ENCODE measurements at places on chromosomes 1 and 21.

DNA sequence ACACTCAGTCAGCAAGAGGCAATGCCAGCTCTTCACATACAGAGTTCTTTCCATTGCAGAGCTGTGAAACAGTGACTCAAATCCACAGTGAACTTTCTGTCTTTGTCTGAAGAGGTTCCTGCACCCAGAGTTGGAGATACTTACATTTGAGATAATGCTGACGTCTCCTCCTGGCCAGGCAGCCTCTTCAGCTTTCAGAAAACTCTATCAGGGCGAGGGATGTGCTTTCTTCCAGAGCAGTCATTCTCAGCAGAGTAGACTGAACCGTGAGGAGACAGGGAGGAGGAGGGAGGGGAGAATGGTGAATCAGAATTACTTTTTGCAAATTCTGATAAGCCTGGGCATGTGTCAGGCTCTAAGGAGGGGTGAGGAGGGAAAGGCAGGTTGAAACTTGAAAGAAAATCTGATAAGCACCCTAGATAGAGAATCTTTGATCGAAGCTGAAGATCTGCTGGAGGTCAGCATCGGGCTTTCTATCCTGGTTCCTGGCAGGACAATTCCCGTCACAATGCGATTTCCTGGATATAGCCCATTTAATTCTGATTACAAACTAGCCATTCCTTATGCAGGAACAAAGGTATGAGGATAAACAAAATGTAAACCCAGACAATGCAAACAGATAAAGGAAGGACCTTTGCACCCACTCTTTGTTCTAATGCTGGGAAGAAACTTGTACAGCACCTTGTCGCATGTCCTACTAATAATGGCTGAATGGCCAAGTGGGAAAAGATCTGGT lies 18.9 kb upstream of the NID1 start:
- no peak for DNase-seq

DNA sequence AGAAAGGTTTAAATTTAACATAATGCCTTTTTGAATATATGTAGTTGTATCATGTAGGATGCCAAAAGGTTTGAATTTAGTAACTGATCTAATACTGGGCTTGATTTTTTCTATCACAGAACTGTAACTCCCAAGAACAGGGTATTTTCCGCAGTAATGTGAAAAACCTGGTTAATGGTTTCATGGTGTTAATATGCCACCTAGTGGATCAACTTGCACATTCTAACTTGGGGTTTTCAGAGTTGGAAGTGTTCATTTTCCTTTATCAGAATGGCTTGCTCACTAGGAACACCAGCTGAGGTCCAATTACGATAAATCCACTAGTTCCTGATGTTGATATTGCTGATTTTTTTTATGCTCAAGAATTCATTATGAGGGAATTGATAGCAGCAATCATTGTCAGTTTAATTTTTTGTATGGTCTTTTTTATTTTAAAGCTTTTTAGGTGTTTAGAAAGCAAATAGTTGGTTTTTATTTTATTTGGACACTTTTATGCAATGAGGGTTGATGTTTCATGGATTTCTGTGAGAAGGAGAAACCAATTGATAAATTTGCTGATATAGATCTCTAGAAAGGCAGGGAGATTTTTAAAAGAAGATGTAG lies 157.2 kb downstream of the PLA2G4A start:
- DNase-seq: no peak

- no peak for DNase-seq
These were observed 57.0 kb downstream of the SLC22A15 start for GRCh38 chr1:116033322-116033721.

GRCh38 chr1:180033390-180033789 lies 78.8 kb downstream of the CEP350 start:
- DNase-seq: no peak

All from T-helper 1 cell (primary cell).